DND-41 (cell line): ENCODE measurements at places on chromosomes 5 and 9.

- no peak for DNase-seq
Observed at GRCh38 chr5:143234162-143234842, 169.2 kb downstream of the NR3C1 start.

GRCh38 chr5:43873791-43874190 is 270.8 kb downstream of the NNT start:
- DNase-seq, result no peak

DNA sequence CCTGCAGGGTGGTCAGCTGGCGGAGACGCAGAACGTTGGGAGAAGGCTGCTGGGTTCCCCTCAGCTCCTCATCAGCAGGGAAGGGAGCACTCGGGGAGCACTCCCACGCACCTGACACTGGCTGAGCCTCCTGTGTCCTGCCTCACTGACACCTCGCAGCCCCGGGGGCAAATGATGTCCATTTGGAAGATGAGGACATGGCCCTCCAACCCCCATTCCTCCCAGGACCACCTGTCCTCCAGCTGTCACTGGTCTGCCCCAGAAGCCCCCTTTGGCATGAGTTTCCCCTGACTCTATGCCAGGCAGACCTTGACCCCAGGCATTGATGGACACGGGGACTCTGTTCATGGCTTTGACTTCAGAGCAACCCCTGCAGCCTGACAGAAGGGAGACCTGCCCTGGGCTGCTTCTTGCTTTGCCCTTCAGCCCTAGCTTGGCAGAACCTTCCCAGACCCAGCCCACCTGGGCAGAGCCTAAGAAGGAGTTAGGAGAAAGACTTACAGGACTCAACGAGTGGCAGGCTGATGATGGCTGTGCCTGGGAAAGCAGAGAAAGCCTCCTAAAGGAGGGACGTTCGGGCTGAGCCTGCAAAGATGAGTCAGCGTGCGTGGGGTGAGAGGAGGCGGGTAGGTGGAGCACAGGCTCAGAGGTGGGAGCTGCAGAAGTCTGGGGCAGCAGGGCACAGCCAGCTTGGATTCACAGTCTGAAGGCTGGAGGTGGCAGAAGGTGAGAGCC is 90.6 kb downstream of the LMX1B start:
- DNase-seq, result no peak

DNA sequence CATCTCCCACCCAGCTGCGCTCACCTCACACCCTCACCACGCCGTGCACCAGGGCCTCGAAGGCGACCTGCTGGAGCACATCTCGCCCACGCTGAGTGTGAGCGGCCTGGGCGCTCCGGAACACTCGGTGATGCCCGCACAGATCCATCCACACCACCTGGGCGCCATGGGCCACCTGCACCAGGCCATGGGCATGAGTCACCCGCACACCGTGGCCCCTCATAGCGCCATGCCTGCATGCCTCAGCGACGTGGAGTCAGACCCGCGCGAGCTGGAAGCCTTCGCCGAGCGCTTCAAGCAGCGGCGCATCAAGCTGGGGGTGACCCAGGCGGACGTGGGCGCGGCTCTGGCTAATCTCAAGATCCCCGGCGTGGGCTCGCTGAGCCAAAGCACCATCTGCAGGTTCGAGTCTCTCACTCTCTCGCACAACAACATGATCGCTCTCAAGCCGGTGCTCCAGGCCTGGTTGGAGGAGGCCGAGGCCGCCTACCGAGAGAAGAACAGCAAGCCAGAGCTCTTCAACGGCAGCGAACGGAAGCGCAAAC is 1.1 kb downstream of the POU4F3 start:
- DNase-seq, result no peak

GRCh38 chr5:165175041-165175440 is 1669.6 kb downstream of the MAT2B start:
- no peak for DNase-seq

DNA sequence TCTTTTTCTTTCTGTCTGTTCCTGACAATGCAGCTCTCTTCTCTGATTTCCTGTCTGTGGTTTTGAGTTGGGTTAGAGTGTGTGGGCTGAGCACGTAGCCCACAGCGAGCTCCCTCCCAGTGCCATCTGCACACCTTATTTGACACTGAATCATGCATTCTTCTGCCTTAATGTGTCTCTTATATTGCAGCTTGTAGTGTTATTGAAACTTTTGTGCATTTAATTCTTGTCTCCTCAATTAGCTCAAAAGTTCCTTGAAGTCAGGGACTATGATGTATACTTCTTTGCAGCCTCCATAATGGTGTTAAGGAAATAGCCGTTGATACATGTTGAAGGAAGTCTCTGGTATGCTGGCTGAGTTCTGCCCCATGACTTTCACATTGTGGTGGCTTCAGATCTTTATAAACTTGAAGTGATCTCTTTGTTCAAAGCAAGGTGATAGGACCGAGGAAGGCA is 576.2 kb upstream of the CLINT1 start:
- peak; percentile 83 for DNase-seq

DNA sequence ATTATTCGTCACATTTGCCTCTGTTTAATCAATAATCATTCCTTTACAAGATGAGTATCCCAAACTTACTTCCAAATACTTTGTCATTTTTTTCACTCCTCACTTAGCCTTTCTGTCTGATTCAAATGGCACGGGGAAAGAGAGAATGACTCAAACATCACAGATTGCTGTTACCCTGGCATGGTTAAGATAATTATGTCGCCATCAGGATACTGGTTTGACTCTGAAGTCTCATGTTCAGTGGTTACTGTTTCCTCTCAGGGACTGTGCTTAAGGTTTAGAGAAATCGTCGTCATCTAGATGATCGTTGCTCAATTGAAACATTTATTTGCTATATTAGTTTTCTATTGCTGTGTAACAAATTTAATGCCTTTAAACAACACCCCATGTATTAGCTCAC is 45.2 kb upstream of the RAD23B start:
- no peak for DNase-seq

DNA sequence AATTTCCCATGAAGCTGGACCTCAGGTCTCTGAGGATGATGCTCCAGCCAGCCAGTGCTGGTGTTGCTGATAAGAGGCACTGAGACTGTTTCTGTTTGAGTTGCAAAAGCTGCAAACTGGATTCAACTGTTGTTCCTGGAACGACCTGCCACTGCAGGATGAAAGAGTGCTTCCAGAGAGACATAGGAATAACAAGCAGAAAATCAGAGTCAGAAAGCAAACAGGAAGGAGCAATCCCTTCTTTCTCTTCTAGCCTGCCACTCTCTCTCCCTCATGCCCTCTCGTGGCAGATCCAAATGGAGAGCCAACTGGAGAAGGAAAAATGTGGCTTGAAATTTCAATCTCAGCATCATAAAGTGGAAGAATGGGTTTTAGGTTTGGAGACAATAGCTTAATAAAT is 110.4 kb downstream of the STARD4 start:
- DNase-seq, result no peak

DNA sequence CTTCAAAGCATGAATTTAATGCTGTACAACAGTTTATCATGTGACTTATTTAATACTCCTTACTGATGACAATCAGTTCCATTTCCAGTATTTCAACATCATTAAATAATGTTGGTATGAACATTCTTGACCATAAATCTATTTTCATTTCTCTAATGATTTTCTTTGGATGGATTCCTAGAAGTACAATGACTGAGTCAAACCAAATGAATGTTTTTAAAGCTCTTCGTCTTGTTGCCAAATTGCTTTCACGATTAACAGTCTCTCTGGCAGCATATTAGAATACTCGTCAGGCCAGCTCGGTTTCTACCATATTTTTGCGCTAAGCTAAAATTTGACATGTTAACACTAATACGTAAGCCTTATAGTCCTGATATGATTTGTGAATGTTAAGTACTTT is 197.0 kb downstream of the TRPM3 start:
- no peak for DNase-seq

- no peak for DNase-seq
Observed at GRCh38 chr5:38447786-38448185, 108.7 kb downstream of the LIFR start.

DNA sequence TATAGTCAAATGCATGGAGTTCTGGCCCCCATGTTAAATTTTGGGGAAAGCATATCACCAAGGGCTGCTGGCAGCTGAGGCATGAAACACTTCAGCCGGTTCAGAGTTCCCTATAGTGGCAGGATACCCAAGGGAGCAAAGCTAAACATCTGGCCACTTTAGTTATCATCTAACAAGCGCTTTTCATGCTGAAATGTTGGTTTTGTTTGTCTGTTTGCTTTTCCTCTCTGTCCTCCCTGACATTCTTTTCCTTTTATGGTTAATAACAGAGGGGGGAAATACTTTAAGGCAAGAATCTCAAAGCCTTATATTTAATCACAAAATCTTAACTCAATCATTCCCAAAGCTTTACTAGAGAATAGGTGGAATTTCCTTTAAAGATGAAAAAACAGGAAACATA is 11.9 kb downstream of the APBA1 start:
- DNase-seq, result no peak

DNA sequence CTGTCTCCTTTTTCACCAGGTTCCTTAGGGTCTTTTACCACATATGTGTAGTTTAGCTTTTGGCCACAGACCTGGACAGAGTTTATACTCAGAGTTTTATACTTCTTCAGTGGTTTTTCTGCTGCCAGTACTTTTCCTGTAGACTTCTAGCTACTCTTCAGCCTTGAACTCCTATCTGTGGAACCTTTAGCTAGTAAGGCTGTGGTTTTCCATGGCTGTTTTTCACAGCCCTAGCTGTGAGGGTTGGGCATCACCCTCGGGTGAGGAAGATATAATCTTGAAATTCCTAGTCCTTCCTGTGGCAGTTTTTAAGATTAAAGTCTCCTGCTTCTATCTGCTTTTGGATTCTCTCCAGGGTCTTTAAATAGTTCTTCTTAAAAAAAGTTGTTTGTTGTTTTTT is 109.1 kb downstream of the FGF1 start:
- DNase-seq, result no peak

DNA sequence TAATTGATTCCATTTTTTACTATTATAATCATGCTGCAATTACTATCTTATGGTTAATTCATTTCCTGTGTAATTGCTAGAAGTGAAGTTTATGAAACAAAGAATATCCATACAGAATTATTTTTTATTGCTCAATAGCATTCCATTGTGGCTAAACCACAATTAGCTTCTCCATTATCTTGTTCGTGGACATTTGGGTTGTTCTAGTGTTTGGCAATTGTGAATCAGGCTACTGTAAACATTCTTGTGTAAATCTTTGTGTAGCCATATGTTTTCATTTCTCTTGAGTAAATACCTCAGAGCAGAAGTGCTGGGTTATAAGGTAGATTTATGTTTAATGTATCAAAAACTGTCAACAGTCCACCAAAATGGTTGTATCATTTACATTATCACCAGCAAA is 341.1 kb downstream of the MAT2B start:
- DNase-seq, result no peak

DNA sequence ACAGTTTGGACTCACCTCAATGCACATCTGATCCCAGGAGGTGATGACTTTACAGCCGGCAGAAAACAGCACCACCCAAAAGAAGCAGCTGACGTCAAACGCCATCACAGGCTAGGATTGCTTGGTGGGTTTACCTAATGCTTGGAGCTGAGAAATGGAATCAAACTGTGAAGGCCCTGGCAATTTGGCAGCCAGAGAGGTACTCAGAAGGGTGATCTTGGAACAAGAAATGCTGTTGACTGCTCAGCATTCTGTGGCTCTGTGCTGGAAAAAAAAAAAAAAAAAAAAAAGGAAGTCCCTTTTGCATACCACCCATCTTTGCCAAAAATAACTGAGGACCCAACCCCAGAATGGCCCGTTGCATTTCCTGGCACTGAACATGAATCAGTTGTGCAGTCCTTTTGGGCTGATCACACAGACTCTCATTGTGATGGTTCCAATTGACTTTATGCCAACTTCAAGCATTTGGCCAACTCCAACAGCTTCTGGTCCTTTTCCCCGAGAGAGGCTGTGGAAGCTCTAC is at the start of gene CD180:
Gene CD180 (minus strand): TSS at position 263 of the 523 bp plus-strand sequence. CDS start 158 bp downstream, at position 105.
- DNase-seq, result no peak

GRCh38 chr5:71693828-71694427 is 25.1 kb upstream of the CARTPT start:
- DNase-seq, result no peak

- no peak for DNase-seq
Observed at GRCh38 chr5:132961887-132962286, 1.5 kb downstream of the AFF4 start.

- DNase-seq, result no peak
Observed at GRCh38 chr5:57414191-57414590, 68.4 kb downstream of the ACTBL2 start.

GRCh38 chr9:124488641-124489210 is 18.5 kb downstream of the NR5A1 start:
- no peak for DNase-seq

- DNase-seq, result no peak
Observed at GRCh38 chr9:83034587-83034986, 28.4 kb downstream of the RASEF start.
